Skeletal muscle tissue (tissue), 5 donors: ENCODE measurements at places on chromosomes 1 and 21. TPM values are rescaled to one million over a fixed set of nuclear protein-coding genes. Genes with fewer than 3 reads are reported as not detected.

LGR6 gene
- 0.52 TPM for total RNA-seq

CEP170 gene
- total RNA-seq = 51.1 TPM

DSCAM gene
- total RNA-seq = 0.52 TPM

CLCNKA gene
- total RNA-seq = under 0.01 TPM

OR14A16 gene
- total RNA-seq = not detected

LCK gene
- 2.1 TPM for total RNA-seq

ASCL5 gene
- total RNA-seq = not detected

CASQ1 gene
- total RNA-seq = 616 TPM

VSIG8 gene
- total RNA-seq = not detected

RIMKLA gene
- 0.52 TPM for total RNA-seq

ATP13A2 gene
- 8.9 TPM for total RNA-seq

FGR gene
- 2.6 TPM for total RNA-seq

CYP4Z1 gene
- 1.0 TPM for total RNA-seq

CD84 gene
- 3.1 TPM for total RNA-seq

ANGPTL3 gene
- total RNA-seq = not detected

VHLL gene
- not detected for total RNA-seq

NTMT2 gene
- total RNA-seq = 0.52 TPM

NBPF4 gene
- not detected for total RNA-seq

CD52 gene
- not detected for total RNA-seq

CYP4A11 gene
- total RNA-seq = under 0.01 TPM

BRINP3 gene
- 3.7 TPM for total RNA-seq

LDLRAD2 gene
- total RNA-seq = 0.52 TPM

LYPD8 gene
- not detected for total RNA-seq

RGS16 gene
- total RNA-seq = 7.8 TPM

SCAF4 gene
- 8.4 TPM for total RNA-seq

RUNX3 gene
- total RNA-seq = under 0.01 TPM

IVL gene
- total RNA-seq = not detected

IFNAR2 gene
- 5.7 TPM for total RNA-seq

PERM1 gene
- total RNA-seq = 3.1 TPM

CD5L gene
- total RNA-seq = not detected

PAQR7 gene
- total RNA-seq = 7.3 TPM

C1orf94 gene
- total RNA-seq = not detected

IL24 gene
- total RNA-seq = not detected

UMODL1 gene
- total RNA-seq = not detected

SMIM1 gene
- 1.6 TPM for total RNA-seq
